ENCODE measurements at places on chromosomes 7 and 10. TPM values are rescaled to one million over a fixed set of nuclear protein-coding genes. Genes with fewer than 3 reads are reported as not detected.
A peak's percentile ranks its signal among the peaks of the same experiment; 100 is the strongest.

GRCh38 chr7:76291351-76292212 lies 10.9 kb upstream of the HSPB1 start:
- DNase-seq: peak; percentile 90

The ADRB1 gene
- 0.57 TPM for polyA plus RNA-seq

GRCh38 chr10:88598055-88598454 lies 11.5 kb downstream of the LIPJ start:
- DNase-seq: no peak

DNA sequence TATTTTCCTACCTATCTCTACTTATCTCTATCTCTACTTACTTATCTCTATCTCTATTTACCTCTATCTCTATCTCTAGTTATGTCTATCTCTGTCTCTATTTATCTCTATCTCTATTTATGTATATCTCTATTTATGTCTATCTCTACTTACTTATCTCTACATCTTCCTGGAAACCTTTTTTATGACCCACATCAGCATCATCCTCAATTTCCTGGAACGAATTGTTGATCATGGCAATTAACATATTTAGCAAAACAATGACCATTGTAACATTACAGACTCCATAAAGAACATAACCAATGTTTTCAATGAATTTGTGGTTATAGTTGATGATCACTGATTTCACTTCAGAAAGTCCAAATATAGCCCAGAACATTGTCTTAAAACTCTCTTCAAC lies 18.3 kb downstream of the GIMAP6 start:
- DNase-seq: no peak
